ENCODE measurements at places on chromosomes 1 and 21.

- no peak for DNase-seq
Observed at GRCh38 chr1:36222481-36223380, 1.5 kb upstream of the THRAP3 start.

DNA sequence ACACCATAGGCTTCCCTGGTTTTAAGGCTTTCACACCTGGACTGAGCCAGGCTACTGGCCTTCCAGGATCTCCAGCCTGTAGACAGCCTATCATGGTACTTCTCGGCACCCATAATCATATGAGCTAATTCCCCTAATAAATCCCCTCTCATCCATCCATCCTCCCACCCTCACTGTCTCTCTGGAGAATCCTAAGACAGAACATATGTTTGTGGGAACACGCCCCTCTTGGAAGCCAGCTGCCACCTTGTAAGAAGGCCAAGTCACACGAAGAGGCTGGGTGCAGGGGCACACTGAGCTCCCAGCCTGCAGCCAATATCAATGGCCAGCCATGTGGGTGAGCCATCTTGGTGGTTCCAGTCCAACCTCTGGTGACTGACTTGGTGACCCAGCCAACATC is 7.4 kb downstream of the CLCC1 start:
- no peak for DNase-seq

- no peak for DNase-seq
Observed at GRCh38 chr1:109185990-109186732, 27.6 kb upstream of the SARS1 start.

DNA sequence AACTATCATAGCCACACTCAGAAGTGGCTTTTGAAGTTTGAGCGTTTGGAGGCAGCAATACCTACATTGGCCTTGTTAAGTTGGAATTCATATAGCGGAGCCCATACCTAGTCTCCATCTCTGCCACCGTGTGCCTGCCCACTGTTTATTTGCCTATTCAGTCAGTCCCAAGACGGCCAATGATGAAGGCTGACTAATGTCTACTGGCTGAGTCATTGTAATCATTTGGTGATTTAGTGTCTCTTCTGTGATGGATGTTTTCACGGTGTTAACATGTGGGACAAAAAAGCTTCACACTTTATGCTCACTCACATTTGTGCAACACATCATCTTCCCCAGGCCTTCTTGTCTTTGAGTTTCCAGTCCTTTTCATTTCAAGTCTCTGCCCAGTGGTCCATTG is 92.6 kb upstream of the PBX1 start:
- DNase-seq = no peak

GRCh38 chr1:208544053-208544452 is 299.9 kb upstream of the PLXNA2 start:
- DNase-seq = no peak

- no peak for DNase-seq
Observed at GRCh38 chr1:56824271-56824670, 5.1 kb upstream of the FYB2 start.

Data from brain (organoid and tissue), 16 donors.